ENCODE measurements at places on chromosomes 7 and 10. TPM values are rescaled to one million over a fixed set of nuclear protein-coding genes. Genes with fewer than 3 reads are reported as not detected.

LDB3 gene
- total RNA-seq, result 0.56 TPM

PON1 gene
- not detected for total RNA-seq

NPFFR1 gene
- total RNA-seq, result 0.04 TPM

DNAJC12 gene
- total RNA-seq, result 0.16 TPM

MYH16 gene
- total RNA-seq, result not detected

SPAG6 gene
- not detected for total RNA-seq

CRHR2 gene
- total RNA-seq, result not detected

LAMB1 gene
- total RNA-seq, result 35.0 TPM

CACNB2 gene
- 0.40 TPM for total RNA-seq

HERPUD2 gene
- 15.7 TPM for total RNA-seq

TRIM50 gene
- not detected for total RNA-seq

PILRA gene
- 2.7 TPM for total RNA-seq

POLR2J2 gene
- total RNA-seq, result 3.3 TPM

RBM20 gene
- 3.1 TPM for total RNA-seq
